ENCODE measurements at places on chromosomes 12 and 14.
A peak's percentile ranks its signal among the peaks of the same experiment; 100 is the strongest.

- no peak for DNase-seq
Observed at GRCh38 chr12:45669093-45669492, 60.4 kb upstream of the ARID2 start.

DNA sequence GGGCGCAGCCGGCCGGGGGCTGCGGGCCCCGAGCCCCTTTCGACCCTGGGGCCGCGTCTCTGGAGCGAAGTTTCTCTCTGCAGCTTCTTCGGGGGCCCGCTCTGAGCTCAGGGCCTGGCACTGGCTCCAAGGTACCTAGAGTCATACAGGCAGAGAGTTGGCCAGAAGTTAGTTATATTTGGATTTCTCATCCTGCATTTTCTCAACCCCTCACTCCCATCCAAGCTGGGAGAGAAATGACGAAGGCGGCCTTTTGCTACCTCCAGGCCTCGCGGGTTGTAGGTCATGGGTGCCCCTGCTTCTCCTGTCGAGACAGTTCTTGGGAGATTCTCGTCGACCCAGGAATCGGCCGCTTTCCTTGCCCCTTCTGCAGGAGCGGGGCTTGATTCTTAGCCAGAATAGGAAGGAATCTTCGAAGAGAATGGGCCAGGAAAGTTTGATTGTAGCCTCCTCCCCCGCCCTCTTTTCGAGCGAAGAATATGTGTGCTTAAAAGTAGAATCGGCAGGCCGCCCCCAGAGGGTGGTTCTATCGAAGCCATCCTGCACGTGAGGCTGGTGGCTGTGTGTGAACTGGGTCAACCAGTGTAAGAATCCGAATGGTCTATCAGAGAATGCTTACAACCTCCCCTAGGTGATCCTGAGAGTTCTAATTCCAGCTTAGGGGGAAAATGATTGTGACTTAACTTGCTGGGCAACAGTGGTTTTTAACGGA, 785 bp downstream of the MLEC start:
- DNase-seq = no peak

DNA sequence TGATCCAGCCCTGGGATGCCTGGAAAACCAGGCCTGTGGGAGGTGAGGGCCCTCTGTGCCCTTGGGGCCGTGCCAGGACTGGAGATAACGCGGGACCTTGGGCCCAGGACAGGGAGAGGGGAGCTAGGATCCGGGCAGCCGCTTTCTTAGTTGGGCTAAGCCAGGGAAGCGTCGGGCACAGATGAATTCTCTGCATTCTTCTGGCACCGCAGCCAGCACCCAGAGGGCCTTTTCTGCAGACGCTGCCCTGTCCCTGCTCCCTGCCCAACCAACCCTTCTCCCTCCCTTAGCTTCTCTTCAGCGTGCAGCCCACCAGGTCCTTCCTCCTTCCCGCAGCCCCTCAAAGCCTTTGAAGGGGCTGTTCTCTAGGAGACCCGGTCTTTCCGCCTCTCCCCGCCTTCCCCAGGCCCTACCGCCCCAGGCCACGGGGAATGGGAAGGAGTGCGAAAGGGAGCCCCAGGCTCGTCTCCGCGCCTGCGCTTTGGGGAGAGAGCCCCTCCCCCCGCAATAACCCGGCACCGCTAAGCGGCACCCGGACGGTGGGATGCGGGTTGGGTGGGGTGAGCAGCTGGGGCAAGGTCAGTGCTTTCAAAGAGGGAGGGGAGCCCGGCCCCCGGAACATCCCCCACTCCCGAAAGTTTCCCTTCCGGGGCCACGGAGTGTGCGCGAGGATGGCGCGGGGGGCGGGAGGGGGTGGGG, 663 bp downstream of the NCKAP5L start:
- no peak for DNase-seq

GRCh38 chr12:11758087-11758486, 108.6 kb downstream of the ETV6 start:
- no peak for DNase-seq

GRCh38 chr14:24207104-24207551, 1.6 kb downstream of the TSSK4 start:
- no peak for DNase-seq

GRCh38 chr12:112466011-112466422, 47.3 kb downstream of the PTPN11 start:
- DNase-seq = no peak

GRCh38 chr12:237026-237815, 23.3 kb upstream of the SLC6A12 start:
- no peak for DNase-seq

DNA sequence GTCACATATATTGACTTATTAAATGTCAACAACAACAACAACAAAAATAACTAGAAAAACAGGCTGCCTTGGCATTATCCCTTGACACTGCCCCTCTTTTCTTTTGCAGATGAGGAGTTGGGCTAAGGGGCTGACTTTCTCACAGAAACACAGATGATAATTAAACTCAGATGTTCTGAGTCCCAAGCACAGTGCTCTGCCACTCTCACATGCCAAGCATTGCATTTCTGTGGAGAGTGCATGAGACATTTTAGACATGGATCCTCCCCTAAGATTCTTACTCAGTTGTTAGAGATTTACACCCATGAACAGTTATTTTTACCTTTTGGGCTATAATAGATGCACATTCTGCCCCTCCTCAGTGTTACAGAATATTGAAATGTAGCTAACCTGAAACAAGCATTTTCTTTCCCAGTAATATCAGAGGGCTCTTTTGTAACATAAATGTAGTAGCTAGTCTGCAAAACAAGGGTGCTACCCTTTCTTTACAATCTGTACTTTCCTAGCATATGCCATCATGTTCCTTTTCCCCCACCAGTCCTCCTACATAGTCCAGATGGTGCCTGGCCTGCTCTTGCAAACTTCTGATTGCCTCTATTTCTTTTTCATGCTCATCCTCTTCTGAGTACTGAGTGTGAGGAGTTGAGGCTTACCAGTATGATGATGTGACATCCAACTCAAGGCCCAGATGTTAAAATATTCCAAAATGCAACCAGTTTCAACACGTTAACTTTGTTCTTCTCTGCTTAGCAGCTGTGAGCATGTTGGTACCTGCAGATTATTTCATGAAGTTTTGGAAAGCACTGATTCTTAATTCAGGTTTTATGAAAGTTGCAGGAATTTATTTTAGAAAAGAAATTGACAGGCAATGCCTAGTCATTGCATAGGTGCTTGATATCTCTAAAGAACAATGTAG, 125.0 kb upstream of the ATP2B1 start:
- no peak for DNase-seq

DNA sequence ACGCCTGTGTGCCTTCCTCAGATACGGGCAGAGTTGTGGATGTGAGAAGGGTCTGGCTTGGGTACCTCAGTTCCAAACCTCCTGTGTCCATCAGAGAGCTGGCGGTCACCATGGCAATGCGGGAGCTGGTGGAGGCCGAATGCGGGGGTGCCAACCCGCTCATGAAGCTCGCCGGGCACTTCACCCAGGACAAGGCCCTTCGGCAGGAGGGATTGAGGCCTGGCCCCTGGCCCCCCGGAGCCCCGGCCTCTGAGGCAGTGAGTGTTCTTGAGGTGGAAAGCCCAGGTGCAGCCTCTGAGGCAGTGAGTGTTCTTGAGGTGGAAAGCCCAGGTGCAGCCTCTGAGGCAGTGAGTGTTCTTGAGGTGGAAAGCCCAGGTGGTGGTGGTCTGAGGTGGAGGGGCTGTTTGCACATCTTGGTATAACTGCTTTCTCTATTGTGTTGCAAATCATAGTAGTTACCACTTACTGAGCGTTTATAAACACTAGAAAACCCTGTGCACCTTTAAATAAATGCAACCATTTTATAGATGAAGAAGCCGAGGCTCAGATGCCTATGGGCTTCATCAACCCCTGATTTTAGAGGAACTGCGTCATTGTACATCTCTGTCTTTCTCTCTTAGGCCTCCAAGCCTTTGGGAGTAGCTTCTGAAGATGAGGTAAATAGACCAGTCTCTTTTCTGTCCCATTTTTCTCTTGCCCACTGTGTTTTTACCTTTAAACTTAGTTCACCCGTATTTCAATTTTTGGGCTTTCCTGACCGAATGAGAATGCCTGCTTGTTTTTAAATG, 976 bp downstream of the PEX5 start:
- no peak for DNase-seq

- no peak for DNase-seq
Observed at GRCh38 chr12:127750076-127750840, 516.7 kb upstream of the TMEM132C start.

DNA sequence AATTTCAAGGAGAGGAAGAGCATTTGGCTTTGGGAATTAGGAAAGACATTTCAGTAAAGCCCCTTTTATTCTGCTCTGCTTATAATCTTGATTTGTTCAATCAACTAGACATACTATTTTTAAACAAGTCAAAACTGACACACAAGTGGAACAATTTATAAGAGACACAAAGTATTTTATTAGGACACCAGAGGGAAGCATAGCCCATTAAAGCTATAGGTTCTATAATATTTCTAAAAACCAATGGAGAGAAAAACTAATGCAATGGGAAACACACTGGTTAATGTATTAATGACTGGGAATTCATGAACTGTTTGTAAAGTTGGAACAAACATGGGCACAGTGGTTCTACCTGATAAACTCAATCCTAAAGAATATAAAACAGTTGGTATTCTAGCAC, 15.3 kb upstream of the CERS5 start:
- no peak for DNase-seq

DNA sequence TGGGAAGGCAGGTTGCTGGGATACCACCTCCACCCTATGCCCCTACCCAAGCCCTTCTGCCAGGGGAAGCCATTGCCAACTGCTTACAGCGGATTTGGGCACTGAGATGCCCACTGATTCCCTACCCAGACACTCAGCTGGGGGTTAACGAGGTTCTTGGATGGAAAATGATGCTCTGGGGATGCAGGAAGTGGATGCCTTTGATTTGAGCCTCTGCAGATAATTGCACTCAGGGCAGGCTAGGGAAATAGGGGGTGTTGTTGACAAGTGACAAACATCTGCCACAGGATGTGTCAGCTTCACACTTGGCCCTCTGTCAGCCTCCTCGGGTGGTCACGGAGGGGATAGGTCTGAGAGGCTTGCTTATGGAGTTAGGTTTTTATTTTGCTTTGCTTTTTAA, 57.4 kb downstream of the RPH3A start:
- no peak for DNase-seq

GRCh38 chr14:54003064-54003463, 46.4 kb upstream of the BMP4 start:
- no peak for DNase-seq

GRCh38 chr12:62613081-62613480, 146.5 kb downstream of the MON2 start:
- DNase-seq = no peak

DNA sequence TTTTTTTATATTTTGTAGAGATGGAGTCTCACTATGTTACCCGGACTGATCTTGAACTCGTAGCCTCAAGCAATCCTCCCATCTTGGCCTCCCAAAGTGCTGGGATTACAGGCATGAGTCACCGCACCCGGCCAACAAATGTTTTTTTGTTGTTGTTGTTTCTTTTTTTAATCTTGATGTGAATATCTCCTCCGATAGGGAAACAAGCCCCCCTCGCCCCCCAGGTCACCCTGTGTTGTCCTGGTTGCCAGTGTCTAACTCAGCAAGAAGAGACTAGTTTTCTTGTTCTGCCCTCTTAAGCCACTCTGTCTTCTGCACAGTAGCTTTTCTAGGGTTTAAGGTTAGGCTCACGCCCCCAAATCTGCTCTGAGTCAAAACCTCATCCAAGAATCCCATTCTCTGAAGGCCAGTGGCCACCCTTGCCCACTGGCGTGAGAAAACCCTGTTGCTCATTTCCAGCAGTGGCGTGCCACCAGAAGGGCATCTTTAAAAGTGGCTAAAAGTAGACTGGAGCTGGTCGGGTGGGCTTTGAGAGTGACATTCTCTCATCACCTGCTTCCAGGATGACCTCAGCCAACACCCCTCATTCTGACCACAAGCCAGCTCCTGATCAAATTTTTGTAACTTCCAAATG, 42.7 kb downstream of the C14orf132 start:
- DNase-seq = no peak

DNA sequence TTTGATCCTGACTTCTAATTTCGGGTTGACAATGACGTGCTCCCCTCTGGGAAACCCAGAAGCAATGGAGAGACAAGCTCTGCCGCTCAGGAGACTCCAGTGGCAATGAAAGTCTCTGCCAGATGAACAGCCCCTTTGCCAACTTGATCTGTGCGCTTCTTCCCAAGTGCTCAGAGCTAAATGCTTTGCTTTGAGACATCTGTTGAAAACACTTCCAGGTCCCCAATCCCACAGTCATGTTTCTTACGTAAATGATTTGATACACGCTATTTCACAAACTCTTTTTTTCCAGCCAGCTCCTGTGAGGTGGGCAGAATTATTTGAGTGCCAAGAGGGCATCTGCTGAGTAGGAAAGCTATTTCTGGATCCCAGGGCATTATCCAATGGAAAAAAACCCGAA, 147.6 kb downstream of the RIMBP2 start:
- DNase-seq = no peak

DNA sequence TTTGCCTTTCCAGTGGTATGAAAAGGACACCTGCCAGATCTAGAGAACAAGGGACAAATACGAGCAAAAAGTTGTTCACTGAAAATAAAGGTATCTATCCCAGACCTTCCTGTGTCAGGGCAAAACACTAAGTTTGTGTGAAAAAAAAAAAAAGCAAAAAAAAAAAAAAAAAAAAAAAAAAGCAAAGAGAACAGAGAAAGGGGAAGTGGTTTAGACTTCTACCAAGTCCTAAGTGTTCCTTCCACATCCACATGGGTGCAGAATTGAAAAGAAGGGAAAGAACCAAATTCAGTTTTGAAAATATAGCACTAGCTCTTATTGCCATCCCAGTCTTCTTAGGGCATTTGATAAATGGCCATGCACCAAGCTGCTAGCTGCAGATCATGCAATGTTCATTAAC, 41.7 kb downstream of the ZCRB1 start:
- no peak for DNase-seq

DNA sequence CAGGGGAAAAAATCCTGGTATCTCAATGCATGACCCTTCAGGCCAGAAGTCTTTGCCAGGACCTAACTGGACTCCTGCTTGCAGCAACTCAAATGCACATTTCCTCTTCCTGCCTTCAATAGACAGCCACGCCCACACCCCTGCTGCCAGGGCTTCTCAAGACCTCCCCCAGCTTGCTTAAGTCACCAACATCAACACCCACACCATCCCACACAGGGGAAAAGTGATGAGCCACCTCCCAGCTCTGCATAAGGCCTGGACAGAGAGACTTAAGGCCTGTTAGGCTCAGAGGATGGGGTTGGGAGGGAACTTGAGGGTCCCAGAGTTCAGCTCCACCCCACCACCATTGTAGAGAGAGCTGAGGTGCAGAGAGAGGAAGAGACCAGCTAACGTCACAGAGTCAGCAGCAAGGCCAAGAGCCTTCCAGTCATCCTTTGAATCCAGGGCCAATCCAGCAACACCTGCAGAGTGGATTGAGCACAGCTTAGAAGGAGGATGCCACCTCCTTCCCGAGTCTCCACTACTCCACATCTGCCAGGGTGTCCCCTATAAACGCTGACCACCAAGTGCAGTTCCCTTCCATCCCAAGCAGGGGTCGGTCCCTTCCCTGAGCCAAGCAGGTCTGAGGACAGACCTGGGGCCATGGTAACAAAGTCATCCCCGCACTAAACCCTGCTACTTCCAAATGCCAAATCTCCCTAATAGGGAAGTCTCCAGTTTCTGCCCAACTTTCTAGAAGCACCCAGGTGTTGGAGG, 50.0 kb downstream of the KDM2B start:
- no peak for DNase-seq

GRCh38 chr12:28859551-28859950, 289.5 kb upstream of the FAR2 start:
- no peak for DNase-seq

GRCh38 chr12:46365951-46366379, 6.6 kb downstream of the SLC38A2 start:
- no peak for DNase-seq

GRCh38 chr14:103091041-103091882, 3.3 kb upstream of the EXOC3L4 start:
- DNase-seq = peak; percentile 72

Measured in LoVo (cell line).